Naive thymus-derived CD4-positive, alpha-beta T cell (primary cell): ENCODE measurements at places on chromosomes 12 and 14. TPM values are rescaled to one million over a fixed set of nuclear protein-coding genes. Genes with fewer than 3 reads are reported as not detected.

- no peaks in the 10 kb centered on the region for H3K36me3 ChIP-seq
- peaks cover 29% of the 10 kb centered on the region for H3K4me1 ChIP-seq
- peak overlapping the region; percentile 96 for H3K27ac ChIP-seq
- DNase-seq, result no peak
Measured at GRCh38 chr14:73788701-73789551, 62.7 kb upstream of the PTGR2 start.

GRCh38 chr12:129911428-129912049 is 7.7 kb upstream of the TMEM132D start:
- no peak overlapping the region for H3K4me3 ChIP-seq
- no peaks in the 10 kb centered on the region for H3K27me3 ChIP-seq

GRCh38 chr14:74882103-74882920 is 596 bp downstream of the DLST start:
- peak overlapping the region; percentile 77 for H3K4me3 ChIP-seq
- peak overlapping the region; percentile 91 for H3K27ac ChIP-seq
- H3K36me3 ChIP-seq, result no peaks in the 10 kb centered on the region
- peaks cover 34% of the 10 kb centered on the region for H3K4me1 ChIP-seq
- peak; percentile 82 for DNase-seq

DNA sequence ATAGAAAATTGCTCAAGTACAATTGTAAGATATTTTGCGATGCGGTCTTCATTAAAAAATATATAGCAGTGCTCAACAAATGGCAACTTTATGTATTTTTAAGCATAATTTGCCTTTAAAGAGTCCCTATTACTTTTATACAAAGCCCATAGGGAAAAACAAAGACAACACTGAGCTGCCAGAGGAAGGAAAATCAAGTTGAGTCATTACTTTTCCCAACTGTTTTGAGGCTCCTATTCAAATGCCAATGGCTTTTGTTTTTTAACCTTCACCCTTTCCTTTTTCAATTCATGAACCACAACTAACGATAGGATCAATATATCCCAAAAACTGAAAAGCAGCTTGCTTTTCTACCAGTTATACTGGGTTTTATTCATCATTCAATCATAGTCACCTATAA is 157.6 kb upstream of the PLEKHA5 start:
- H3K4me3 ChIP-seq, result no peak overlapping the region
- H3K36me3 ChIP-seq, result no peaks in the 10 kb centered on the region
- no peak overlapping the region for H3K27ac ChIP-seq

DNA sequence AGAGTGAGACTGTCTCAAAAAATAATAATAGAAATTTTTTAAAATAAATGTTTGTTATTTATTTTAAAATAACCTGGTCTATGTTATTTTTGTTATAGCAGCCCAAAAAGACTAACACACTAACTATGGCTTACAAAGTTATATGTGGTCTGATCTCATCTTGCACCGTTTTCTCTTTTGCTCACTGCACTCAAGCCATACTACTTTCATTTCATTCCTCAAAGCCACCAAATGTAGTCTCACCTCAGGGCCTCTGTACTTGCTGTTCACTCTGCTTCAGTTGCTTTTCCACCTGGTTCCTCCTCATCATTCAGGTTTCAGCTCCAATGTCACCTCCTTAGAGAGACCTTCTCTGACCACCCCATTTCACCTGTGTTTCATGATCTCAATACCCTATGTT is 55.2 kb upstream of the MDM1 start:
- no peak for DNase-seq
- no peaks in the 10 kb centered on the region for H3K27me3 ChIP-seq
- H3K27ac ChIP-seq, result no peak overlapping the region
- peaks cover 3% of the 10 kb centered on the region for H3K36me3 ChIP-seq

DNA sequence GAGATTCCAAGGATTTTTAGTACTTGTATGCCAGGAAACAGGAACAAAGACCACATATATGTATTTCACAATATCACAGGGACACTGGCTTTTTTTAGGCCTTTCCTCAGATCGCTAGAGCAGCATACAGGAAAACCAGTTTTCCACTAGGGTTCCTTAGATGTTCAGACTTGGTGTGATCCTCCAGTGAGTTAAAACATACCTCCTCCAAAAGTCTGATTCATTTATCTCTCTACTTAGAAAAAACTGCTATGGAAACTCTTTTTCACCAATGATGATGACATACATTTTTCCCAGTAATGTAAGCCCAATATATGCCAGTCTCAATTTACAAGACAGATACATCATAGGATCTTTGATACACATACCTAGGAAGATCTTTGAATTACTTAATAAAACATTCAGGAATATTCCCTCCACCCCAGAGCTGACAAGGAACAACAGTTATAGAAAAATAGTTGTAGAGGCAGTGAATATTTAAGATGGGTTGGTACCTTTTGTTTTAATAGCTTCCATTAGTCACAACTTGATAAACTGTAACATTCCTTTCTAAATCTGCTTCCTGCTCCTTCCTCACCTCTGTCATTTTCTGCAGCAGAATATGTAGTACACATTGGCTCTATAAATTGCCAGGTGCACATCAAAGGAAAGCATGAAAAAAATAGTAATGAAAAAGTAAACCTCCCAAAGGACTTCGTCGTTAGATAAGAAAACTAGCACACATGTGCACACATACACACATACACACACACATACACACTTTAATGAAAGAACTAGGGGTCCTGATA is 27.5 kb downstream of the BCAT1 start:
- H3K36me3 ChIP-seq, result no peaks in the 10 kb centered on the region
- no peaks in the 10 kb centered on the region for H3K27me3 ChIP-seq
- H3K27ac ChIP-seq, result no peak overlapping the region
- DNase-seq, result no peak
- no peak overlapping the region for H3K4me3 ChIP-seq

DNA sequence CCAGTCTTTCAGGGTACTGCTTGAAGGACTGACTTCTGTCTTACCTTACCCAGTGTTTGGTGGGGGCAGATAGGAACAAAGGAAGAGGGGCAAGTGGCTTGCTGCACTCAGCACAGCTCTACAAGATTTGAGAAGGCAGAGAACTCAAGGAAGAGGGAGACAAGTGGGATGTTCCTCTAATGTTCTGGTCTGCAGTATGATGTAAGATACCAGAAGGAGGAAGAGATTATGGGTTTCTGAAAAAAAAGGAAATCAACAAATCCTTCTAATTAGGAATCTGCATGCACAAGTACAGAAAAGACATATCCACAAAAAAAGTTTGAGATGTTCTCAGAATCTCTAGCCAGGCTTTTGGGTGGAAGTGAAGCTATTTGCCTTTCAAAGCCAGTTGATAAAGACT is 37.1 kb downstream of the USP15 start:
- no peak overlapping the region for H3K4me3 ChIP-seq
- no peak for DNase-seq
- no peak overlapping the region for H3K27ac ChIP-seq
- peaks cover 5% of the 10 kb centered on the region for H3K36me3 ChIP-seq

DNA sequence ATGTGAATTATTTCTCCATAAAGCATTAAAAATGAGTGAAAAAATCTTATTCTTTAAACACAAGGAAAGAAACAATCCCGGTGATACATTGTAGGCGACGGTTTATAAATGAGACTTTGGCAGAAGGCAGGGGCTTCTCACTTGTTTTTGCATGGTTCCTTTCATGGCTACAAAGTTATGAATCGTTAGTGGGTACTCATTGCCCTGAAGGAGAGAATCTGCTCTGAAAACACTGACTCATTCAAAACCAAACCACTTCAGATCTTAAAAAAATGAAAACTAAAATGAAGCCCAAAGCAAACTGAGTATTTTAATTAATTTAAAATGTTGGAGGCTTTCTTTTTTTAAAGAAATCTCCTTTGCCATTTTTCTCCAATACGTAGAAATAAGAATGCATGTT is 41.4 kb upstream of the AMIGO2 start:
- no peaks in the 10 kb centered on the region for H3K36me3 ChIP-seq
- no peaks in the 10 kb centered on the region for H3K27me3 ChIP-seq
- no peak overlapping the region for H3K4me3 ChIP-seq
- H3K27ac ChIP-seq, result no peak overlapping the region
- H3K4me1 ChIP-seq, result no peaks in the 10 kb centered on the region

The CIDEB gene
- 29.8 TPM for total RNA-seq

DNA sequence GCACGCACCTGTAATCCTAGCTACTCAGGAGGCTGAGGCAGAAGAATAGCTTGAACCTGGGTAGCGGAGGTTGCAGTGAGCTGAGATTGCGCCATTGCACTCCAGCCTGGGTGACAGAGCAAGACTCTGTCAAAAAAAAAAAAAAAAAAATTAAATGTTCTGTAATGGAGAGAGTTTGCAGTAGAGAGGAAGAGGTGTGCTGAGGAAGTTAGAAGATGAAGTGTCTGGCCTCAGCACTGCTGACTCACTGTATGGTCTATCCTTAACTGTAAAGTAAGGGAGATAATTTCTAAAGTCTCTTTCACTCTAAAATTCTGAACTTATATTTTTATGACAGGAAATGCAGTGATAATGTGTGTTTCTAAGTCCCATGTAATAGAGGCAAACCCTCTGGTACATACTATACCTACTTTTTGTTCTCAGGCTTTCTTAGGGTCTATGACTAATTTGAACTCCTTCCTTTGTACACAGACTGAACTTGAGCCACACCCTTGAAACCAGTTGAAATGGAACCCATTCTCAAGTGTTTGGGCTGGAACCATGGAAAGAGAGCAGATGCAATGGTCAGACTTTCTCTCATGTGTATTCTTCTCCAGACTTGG is 278.1 kb upstream of the FAR2 start:
- no peak overlapping the region for H3K4me3 ChIP-seq
- no peaks in the 10 kb centered on the region for H3K4me1 ChIP-seq

- H3K36me3 ChIP-seq, result no peaks in the 10 kb centered on the region
- no peak for DNase-seq
- H3K27ac ChIP-seq, result no peak overlapping the region
Measured at GRCh38 chr12:10279937-10280336, 27.7 kb upstream of the KLRD1 start.

DNA sequence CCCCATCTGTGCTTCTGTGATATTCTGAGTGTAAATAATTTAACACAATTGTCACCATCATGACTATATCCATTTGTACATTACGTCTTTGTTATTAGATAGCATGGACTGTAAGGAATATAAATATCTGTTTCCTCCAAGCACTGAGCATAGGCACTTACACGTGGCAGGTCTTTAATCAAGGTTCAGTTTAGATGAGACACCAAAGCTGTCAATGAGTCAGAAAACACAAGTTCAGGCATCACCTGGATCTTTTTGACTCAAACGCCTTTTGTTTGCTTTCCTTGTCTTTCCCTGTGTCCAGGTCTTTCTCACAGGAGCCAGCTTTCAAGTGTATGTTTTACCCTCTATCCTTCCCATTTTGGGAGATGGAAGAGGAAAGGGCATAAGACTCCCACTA is 163.2 kb upstream of the CCDC198 start:
- no peaks in the 10 kb centered on the region for H3K36me3 ChIP-seq
- no peak for DNase-seq
- no peak overlapping the region for H3K27ac ChIP-seq
